ENCODE measurements at places on chromosomes 7 and 10.

DNA sequence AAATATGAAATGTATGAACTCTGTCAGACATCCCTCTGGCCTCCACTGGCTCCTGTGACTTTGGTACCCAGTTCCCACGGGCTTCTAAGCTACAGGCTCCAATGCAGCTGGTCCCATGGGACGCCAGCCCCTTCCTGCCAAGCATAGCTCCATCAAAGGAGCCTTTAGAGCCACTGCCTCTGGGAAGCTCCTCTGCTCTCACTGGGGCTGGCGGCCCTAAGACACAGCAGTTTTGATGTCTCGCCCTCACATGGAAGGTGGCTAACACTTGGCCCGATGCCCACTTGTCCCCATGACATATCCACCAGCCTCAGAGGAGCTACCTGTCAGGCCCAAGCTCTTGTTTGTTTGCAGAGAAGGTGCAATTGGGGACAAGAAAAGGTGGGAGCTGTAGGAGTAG lies 453.7 kb upstream of the LRRN3 start:
- DNase-seq, result no peak

GRCh38 chr10:33715303-33715975 lies 381.0 kb upstream of the NRP1 start:
- no peak for DNase-seq

GRCh38 chr10:116909307-116909706 lies 60.0 kb downstream of the ENO4 start:
- no peak for DNase-seq

GRCh38 chr10:79409726-79410085 lies 35.7 kb downstream of the ZCCHC24 start:
- no peak for DNase-seq

DNA sequence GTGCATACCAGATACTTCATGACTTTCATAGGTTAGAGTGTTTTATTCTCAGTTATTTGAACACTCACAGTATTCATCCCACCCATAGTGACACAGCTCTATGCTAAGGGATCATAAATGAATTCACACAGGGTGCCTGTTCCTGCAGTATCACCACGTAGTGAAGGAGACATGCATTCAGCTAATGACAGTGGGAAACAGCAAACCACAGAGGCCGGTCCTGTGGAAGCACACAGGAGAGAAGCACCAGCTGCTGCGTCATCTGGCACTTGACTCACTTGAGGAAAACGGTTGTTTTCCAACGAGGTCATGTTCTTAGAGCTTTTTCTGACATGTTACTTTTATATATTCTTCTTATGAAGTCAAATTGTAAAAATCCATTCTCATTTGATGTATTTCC lies 73.0 kb downstream of the UBE3C start:
- no peak for DNase-seq

DNA sequence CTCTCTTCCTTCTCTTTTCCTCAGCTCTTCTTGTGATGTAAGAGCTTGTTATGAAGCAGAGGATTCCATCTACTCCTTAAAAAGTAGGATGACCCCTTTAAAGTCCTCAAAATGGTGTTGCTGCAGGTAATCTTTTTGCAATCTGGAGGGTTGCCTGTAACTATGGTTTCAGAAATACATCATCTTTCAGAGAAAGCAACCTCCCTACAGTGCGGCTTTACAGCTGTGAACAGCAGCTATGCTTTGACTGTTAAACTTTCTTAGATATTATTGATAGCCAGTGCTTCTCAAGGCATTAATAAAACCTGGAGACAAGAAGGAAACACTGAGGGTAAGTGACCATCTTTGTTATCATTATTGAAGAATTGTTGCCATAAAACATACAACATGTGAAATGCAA lies 86.6 kb upstream of the MDFIC start:
- DNase-seq, result no peak

DNA sequence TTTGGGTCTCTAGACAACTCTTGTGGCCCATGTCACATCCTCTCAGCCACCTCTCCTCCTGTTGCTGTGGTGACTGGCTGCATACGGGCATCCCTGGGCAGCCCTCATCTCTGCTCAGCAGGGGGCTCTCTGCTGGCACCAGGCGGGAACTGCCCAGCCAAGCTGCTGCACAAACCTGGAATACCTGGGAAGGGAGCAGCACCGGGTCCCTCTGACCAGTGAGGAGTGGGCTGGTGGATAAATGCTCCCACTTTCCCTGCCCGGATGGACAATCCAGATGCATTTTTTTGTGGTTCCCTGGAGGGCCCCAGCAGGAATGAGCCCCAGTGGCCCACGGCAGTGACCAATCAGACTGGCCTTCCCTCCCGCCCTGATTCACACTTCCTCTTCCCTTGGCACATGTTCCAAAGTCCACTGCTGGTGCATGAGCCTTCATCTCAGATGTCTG lies 21.9 kb downstream of the GRID1 start:
- no peak for DNase-seq

- DNase-seq, result no peak
These were observed 56.0 kb downstream of the TACR2 start for GRCh38 chr10:69360485-69361302.

DNA sequence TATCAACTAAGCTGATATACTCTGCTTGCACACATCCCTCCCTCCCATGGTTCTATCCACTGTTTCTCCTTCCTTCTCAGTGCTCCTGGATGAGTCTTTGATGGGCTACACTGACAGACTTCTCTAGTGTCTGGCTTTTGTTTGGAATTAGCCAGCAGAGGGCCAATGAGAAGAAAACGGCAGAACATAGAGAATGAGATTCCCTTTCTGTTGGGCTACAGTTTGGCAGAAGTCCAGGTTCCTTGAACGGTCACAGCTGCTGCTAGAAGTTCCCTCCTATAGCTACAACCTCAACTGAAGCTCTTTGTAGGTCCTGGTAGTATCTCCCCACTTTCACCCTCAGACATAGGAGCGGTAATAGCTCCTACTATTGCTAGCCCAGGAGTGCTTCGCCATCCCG lies 251.1 kb upstream of the LRRN3 start:
- no peak for DNase-seq

DNA sequence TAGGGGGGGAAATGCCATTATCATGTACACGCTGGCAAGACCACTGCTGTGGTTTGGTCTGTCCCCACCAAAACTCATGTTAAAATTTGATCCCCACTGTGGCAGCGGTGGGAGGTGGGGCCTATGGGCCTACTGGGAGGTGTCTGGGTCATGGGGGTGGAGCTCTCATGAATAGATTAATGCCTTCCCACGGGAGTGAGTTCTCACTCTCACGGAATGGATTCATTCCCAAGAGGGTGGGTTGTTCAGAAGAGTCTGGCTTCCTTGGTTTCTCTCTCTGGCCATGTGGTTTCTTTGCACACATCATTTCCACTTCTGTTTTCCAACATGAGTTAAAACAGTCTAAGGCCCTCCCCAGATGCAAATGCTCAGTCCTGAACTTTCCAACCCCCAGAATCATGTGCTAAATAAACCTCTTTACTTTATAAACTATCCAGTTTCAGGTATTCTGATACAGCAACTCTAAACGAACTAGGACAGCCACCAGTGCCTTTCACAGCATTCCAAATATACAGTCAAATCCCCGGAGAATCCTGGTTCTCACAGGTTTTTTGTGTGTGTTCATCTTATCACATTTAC lies 44.3 kb downstream of the SMURF1 start:
- DNase-seq, result no peak

DNA sequence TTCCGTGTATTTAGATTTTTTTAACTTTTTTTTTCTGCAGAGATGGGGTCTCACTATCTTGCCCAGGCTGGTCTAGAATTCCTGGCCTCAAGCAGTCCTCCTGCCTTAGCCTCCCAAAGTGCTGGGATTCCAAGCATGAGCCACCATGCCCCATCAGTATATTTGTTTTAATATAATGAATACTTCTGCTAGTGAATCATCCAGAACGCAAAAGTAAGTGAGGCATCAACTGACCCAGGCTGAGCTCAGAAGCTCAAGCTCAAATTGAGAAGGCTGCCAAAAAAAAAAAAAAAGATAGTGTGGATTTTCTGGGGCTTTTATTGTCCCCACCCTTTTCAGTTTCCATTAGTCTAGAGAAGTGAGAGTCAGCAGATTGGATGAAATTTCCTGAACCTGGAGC lies 39.0 kb upstream of the TECTB start:
- no peak for DNase-seq

GRCh38 chr7:36844374-36844773 lies 120.1 kb upstream of the AOAH start:
- no peak for DNase-seq

DNA sequence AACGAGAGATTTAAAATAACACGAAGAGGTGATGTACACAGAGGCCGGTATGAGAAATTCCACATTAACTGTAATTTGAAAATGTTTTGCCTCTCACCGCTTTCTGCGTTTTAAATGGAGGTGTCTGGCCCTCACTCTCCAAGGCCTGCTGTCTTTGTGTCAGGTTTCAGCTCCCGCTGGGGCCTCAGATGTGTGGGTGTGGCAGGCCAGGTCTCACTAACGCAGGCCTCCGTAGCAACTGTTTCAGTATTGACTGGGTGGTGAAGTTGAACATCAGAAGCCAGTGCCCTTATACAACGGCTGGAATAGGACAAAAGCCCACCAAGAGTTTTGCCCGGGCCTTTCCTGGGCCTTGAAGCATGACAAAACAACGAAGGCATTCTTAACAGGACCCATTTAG lies 303.1 kb downstream of the ADARB2 start:
- no peak for DNase-seq

- no peak for DNase-seq
These were observed 70.4 kb upstream of the CFAP46 start for GRCh38 chr10:133012573-133013359.

DNA sequence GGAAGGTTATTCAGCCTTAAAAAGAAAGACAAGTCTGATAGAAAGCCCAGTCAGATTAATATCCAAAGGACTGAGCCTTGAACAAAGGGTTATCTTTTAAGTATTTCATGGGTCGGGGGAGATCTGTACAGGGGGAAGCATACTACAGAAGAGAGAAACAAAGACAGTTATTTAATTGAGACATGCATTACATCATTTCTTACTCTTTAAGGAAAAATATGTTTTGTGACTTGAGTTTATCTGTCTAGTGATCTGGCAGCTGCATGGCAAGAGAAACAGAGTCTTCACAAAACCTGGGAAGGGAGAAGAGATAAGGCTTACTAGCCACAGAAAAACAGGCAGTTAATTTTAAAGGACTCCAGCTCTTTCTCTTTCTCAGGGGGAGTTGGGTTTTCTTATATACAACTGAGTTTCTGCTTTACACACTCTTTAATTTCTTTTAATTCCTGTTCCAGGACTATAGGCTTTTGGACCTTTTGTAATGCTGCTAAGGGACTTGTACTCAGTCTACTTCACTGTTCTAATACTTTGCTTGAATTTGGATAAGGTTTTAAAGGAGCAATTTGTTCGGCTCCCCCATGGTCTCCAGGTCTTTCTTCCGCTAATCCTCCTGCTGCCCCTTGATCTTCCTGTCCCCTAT lies 20.9 kb upstream of the CYP3A43 start:
- no peak for DNase-seq

- DNase-seq, result no peak
These were observed 36.7 kb upstream of the UBE2H start for GRCh38 chr7:129989466-129989865.

GRCh38 chr7:81674431-81674830 lies 95.4 kb downstream of the HGF start:
- DNase-seq, result no peak

GRCh38 chr7:68183176-68183575 lies 1186.5 kb downstream of the TYW1 start:
- no peak for DNase-seq

- DNase-seq, result peak; percentile 52
These were observed 13.8 kb upstream of the SEC24C start for GRCh38 chr10:73730153-73730906.

DNA sequence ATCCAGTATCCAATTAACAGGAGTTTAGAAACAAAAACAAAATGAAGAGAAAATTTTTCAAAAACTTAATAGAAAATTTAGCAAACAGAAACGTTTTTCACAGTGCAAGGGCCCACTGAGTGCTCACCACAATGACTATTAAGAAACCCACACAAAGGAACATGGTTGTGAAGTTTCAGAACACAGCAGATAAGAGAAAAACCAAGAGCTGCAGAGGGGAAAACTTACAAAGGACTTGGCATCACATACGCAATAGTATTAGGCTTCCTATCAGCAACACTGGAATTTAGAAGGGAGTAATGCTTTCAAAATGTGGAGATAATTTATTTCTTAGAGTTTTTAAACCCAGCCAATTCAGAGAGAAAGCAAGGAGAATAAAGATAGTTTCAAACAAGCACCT lies 1.7 kb upstream of the C7orf25 start:
- DNase-seq, result no peak

DNA sequence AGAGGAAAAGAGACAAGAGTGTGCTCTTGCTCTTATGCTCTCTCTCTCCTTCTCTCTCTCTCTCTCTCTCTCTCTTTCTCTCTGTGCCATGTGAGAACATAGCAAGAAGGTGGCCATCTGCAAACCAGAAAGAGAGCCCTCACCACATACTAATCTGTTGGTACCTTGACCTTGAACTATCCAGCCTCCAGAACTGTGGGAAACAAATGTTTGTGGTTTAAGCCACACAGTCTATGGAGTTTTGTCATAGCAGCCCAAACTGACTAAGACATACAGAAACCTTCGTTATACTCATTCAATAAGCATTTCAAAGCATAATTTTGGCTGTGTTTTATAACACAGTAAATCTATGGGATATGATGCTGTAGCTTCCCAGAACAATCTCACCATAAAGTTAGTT lies 56.4 kb upstream of the PLPP4 start:
- no peak for DNase-seq

DNA sequence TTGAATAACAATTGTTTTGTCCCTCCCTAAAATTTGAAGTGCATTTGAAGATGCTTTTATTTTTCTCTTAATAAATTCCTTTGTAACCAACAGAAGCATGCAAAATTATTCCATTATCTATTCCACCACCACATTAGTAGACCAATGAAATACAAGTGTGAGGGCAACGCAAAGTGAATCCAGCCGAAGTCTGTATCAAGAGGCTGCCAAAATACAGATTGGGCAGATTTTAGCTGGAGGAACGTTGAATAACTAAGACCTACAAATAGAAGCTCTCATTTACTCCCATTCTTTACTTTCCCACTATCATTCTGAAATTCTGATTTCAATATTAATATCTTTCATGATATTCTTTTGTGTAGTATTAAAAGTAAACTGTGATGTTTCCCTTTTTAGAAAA lies 233.7 kb downstream of the BMPER start:
- no peak for DNase-seq

Data from 8988T (cell line).